ENCODE measurements at places on chromosomes 3 and 15. TPM values are rescaled to one million over a fixed set of nuclear protein-coding genes. Genes with fewer than 3 reads are reported as not detected.

Gene KBTBD13
- not detected for polyA plus RNA-seq

Gene EPHA3
- polyA plus RNA-seq, result 0.04 TPM

Gene HTD2
- 7.1 TPM for polyA plus RNA-seq

Gene TPM1
- polyA plus RNA-seq, result 1,348 TPM

DNA sequence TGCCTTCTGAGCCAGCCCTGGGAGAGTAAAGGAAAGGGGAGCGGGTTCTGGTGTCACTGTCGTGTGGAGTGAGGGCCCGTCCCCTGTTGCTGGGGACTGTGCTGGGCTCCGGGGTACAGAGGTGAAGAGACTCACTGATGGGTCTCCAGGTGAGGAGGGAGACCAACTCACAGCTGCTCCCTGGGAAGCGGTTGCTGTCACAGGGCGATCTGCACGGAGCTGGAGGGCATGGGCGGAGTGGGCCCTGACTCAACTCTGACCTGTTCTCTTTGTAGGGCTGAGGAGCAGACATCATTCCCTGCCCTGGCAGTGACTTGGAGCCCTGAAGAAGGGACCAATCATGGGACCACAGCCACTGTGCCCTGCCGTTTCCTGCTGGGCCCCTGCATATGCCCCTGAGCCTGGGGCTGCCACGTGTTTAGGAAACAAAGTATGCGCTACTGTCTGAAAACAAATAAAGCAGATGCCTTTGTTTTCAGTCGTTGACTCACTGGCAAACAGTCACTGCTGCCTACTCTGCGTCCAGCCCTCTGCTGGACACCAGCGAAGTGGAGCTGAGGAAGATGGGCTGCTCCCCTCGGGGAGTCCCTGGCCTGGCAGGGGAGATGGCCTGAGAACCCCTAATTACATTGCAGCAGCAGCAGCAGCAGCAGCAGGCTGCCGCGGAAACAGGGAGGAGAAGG lies 22.9 kb upstream of the PLXNA1 start:
- no peak for DNase-seq

DNA sequence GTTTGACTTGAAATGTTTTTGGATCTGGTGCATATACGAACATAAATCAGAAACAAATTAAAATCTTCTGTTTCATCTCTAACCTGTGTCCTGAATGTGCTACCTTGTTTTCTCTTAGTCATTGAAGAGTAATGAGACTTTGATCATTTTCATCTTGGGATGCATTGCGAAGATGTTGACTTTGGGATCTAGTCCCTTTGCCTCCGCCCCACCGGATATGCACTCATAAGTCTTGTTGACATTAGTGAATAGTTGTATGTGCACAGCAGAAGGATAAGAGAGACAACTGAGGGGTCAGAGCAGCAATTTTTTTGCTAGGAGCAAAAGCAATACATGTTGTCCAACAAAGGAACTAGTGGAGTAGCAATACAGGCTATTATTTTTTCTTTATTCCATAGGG lies 35.9 kb upstream of the SPRED1 start:
- no peak for DNase-seq

DNA sequence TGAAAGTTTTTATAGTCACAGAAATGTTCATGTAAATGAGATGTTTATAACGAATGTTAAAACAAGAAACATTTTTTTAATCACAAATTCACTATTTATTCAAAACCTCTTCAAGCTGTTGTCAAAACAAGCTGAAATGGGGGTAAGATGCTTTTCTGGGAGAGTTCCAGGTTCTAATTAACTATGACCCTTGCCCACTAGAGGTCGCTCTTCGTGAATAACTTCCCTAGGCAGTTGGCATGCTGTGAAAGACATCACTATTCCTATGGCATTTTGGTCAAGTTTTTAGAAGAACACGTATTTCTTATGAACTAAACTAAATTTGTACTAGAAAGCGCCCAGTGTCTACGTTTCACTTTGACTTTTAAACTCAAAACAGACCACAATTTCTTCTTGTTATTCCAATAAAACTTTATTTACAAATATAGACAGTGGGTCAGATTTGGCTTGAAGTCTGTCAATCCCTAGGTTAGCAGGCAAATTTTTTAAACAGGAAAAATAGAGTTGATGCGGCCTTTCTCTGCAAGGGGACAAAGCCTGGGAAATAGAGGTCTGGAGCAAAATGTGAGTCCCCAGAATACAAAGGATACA lies 62.8 kb upstream of the CMTM8 start:
- DNase-seq, result peak; percentile 23

DNA sequence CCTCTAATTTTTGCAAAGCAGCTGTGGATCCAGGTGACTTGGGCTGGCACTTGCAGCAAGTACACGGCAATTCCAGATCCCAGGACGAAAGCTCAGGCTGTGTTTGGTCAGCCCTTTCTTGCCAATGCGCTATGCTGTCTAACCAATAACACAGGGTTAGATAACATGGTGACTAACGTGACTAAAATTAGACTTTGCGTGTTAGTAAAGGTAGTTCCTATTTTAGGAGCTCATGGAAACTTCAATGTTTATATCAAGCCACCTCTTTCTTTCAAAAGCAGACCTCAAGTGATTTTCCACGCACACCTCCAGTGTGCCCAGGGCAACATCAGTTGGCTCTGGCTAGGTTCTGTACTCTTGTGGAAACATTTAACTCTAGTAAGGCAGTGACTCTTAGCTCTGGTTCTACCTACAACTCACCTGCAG lies 32.5 kb downstream of the CDCP1 start:
- no peak for DNase-seq

- no peak for DNase-seq
These were observed 70.9 kb downstream of the ANKRD28 start for GRCh38 chr3:15726881-15727280.

DNA sequence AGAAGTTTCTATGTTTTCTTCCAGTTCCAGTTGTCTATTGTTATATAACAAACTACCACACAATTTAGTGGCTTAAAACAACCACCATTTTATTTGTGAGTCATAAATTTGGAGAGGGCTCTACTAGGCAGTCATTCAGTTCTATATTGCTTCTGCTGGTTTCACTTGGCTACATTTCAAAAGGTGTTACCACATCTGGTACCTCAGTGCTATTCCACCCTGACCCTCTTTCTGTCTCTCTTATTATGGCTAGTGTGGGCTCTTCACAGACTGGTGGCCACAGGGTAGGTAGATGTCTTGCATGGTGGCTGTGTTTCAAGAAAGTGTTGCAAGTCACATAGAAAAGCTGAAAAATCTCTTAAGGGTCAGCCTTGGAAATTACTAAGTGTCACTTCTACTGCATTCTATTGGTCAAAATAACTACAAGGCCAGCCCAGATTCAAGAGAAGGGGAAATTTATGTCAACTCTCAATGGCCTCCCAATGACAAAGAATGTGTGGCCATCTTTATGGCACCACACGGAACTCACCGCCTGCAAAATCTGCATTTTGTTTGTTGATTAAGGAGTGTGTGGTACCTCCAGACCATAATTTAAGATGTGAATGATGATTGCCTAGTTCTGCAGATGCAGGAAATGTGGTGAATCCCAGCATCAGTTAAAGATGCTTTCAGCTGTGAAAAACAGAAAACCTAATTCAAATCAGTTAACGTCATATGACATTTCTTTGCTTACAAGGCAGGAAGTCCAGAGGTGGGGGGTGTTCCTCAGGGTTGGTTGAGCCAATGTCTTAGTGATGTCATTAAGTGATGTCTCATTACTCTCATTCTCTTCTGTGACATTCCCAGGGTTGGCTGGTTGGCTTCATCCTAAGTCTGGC lies 105.8 kb upstream of the RASGRP1 start:
- DNase-seq, result no peak

GRCh38 chr3:31862666-31863279 lies 118.3 kb downstream of the OSBPL10 start:
- DNase-seq, result peak; percentile 18

DNA sequence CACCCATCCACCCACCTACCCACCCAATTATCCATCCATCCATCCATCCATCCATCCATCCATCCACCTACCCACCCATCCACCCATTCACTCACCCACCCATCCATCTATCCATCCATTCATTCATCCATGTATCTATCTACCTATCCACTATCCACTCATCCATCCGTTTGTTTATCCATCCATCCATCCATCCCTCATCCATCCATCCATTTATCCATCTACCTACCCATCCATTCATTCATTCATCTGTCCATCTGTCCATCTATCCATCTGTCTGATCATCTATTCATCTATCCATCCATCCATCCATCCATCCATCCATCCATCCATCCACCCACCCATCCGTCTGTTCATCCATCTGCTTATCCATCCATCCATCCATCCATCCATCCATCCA lies 65.7 kb downstream of the FBLN2 start:
- no peak for DNase-seq

DNA sequence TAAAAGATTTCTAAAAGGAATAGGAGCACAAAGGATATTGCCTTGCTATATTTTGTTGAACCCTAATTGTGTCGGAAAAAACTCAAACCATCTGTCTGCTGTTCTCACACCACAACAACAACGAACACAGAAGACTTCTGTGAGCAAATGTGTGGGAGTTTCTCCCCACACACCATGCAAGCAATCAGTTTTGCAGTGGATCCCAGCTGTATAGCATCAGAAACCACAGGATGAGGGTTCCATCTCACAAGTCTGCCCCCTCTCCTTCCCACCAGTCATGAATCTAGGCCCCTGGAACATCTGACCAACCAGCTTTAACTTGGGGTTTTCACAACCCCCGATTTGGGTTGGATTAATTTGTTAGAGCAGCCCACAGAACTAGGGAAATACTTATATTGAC lies 91.3 kb upstream of the SLC4A7 start:
- DNase-seq, result no peak

DNA sequence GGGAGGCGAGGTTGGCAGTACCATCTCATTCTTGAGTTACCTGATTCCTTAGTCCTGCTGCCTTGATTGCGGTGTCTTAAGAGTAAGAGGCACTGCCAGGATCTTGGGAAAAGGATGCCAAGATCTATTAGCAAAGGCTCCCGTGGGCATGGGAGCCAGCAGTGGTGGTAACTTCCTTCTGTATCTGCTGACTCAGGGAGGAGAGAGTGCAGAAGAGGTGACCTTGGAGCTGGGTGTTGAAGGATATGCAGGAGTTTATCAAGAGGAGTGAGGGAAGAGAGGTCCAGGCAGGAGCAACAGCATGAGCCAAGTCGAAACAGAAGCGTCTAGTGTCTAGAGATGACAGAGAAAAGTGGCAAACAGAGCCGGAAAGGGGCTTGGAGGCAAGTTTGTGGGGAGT lies 4.5 kb downstream of the MESP2 start:
- DNase-seq, result no peak

DNA sequence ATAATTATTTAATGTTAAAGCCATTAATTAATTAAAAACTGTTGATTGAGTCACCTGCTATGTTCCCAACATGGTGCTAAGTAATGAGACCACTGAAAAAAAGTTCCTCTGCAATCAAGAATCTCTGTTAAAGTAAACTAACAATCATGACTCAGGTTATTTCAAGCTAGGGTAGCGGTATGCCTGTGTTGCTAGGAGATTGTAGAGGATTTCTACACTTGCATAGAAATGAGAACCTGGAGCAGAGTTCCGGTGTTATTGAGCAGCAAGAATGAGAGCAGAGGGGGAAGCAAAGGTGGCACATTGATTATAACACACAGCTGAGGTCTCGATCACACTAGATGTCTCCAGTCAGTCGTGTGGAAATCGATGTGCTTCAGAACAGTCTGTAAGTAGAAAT lies 41.4 kb downstream of the C3orf85 start:
- no peak for DNase-seq

- DNase-seq, result no peak
These were observed 9.9 kb downstream of the ARL6IP5 start for GRCh38 chr3:69094467-69095205.

DNA sequence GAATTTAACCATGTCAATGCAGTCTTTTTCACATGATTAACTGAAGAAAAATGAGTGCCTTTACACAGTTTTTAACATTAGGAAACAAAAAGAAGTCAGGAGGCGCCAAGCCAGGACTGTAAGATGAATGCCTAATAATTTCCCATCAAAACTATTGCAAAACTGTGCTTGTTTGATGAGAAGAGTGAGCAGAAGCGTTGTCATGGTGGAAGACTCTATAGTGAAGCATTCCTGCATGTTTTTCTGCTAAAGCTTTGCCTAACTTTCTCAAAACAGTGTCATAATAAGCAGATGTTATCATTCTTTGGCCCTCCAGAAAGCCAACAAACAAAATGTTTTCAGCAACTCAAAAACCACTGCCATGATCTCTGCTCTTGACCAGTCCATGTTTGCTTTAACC lies 156.8 kb upstream of the CDIN1 start:
- DNase-seq, result no peak

- no peak for DNase-seq
These were observed 72.6 kb downstream of the CCR1 start for GRCh38 chr3:46135475-46135874.

- no peak for DNase-seq
These were observed 41.9 kb upstream of the MITF start for GRCh38 chr3:69697381-69697780.

DNA sequence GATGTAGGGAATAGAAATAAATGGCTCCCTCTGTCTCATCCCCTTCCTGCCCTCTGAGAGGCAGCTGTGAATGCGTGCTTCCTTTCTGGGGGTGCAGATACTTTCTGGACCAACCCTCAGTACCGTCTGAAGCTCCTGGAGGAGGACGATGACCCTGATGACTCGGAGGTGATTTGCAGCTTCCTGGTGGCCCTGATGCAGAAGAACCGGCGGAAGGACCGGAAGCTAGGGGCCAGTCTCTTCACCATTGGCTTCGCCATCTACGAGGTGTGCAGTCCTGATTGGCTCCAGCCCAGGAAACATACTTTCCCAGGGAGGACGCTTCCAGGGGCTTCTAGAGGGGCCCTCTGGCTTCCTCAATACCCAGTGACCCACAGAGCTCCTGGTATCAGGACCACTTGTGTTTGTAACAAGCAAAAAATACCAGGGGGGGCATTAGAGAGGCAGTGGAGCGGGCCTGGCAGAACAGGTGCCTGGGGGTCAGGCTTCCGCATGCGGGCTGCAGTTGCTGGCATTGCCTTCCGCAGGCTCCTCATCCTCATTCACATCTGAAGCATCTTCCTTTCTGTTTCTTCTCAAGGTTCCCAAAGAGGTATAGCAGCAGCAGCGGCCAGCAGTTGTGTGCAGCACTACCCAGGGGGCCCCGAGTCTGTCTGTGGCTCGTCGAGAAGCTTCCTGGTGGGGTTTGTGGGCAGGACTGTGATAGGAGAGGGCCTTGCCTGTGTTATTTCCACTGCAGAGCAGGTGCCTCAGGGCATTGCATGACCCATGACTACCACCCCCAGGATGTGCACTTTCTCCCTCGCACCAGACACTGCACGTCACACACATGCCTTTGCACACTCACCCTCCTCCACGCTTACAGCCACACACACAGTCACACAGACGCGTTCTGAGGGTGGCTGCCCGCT lies 42.5 kb downstream of the CAPN3 start:
- DNase-seq, result no peak

- DNase-seq, result no peak
These were observed 566.1 kb downstream of the TBL1XR1 start for GRCh38 chr3:176631165-176631564.

GRCh38 chr3:10551139-10551538 lies 45.8 kb upstream of the ATP2B2 start:
- no peak for DNase-seq

GRCh38 chr3:17581421-17582080 lies 160.9 kb downstream of the TBC1D5 start:
- no peak for DNase-seq

GRCh38 chr3:22734207-22734606 lies 468.9 kb upstream of the UBE2E2 start:
- DNase-seq, result no peak

All from AG04450 (cell line).